ENCODE measurements at places on chromosomes 6 and 20. TPM values are rescaled to one million over a fixed set of nuclear protein-coding genes. Genes with fewer than 3 reads are reported as not detected.

DNA sequence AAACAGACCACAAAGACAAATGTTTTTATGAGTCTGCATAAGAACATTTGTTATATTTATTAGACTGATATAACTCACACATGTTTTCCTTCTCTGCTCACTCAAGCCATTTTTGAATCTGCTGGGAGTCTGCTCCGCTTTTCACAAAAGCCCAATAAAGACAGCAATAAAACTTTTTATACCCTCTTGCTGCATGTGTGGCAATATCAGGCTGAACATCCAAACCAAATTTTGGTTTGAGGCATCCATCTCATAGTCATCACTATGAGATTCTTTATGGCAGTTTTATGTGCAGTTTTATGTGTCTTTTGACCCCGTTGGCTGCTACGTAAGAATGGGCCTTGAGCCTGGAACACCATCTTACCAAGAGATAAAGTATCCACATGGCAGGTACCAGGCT lies 1276.8 kb upstream of the ADGRB3 start:
- no peak for DNase-seq

DNA sequence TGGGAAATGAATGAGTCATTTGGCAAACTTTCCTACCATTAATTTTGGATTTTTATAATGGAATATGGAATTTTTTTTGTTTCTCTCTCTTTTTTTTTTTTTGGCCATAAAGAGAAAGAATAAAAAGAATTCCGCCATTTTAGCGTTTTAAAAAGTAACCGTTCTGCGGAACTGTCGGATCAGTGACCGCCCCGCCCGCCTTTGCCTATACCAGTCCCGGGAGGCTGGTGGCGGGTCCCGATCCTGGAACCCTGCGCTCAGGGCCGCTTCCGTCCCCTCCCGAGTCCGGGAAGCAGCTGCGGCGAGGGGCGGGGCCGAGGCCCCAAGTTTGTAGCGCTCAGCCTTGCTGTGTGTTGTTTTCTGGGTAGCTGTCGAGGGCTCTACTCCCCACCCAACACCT lies 609 bp downstream of the L3MBTL1 start:
- DNase-seq = no peak

- no peak for DNase-seq
Measured at GRCh38 chr6:167094436-167094819, 28.5 kb upstream of the CCR6 start.

DNA sequence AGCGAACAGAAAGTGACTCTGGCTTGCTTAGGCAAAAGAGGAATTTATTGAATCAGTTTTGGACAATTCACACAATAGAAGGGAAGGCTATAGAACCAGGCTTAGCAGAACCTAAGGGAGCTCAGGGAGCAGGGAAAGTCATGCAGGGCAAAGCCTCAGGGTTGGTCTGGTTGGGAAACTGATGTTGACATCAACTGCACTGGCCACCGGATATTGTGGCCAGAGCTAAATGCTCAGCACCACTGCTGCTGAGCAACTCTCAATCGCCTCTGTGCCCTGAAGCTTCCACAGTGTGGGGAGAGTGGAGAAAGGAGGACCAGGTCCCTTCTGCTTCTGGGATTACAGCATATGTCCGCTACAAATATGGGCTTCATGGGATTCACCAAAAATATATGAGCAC lies 93.3 kb upstream of the GCM1 start:
- DNase-seq = no peak

The FAM83D gene
- total RNA-seq = 15.4 TPM

The TMEM74B gene
- 1.2 TPM for total RNA-seq

The OOEP gene
- not detected for total RNA-seq

The TIAM2 gene
- 41.4 TPM for total RNA-seq
